ENCODE measurements at places on chromosomes 12 and 14.

GRCh38 chr12:130621696-130622298 lies 94.3 kb downstream of the RIMBP2 start:
- no peak for DNase-seq

- DNase-seq: peak; percentile 51
Observed at GRCh38 chr14:36988568-36988967, 183.8 kb downstream of the SLC25A21 start.

DNA sequence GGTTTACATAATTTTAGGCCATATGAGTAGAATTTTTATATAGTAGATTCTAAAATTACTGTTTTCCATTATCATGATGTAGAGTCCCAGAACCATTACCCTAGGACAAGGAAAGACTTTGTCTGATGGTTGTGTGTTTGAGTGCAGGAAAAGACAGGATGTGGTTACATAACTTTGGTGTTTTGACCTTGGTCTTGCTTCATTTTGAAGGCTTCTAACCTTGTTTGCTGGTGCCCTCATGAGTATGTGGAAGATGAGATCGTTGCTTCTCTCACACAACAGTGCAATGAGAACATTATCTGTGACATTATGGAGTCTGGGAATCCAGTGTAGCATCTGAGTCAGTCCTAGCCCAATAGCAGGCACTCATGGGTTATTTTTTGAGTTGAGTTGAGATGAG lies 106.2 kb downstream of the IGF1 start:
- DNase-seq: no peak

DNA sequence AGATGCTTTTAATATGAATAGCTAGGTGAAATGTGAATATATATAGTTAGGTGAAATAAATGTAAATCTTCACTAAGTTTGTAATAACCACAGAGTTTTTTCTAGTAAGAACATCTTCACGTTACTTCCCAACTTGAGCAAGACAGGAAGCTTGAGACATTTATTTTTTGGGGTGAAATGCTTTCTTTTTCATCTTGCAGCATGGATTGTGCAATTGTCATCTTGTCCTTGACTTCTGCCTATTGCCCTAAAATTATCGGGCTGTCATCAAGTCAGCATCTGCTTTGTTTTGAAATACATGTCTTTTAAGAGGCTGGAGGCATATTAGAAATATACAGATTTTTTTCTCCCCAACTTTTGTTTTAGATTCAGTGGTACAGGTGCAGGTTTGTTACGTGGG lies 433.9 kb downstream of the PCNX1 start:
- DNase-seq: no peak

DNA sequence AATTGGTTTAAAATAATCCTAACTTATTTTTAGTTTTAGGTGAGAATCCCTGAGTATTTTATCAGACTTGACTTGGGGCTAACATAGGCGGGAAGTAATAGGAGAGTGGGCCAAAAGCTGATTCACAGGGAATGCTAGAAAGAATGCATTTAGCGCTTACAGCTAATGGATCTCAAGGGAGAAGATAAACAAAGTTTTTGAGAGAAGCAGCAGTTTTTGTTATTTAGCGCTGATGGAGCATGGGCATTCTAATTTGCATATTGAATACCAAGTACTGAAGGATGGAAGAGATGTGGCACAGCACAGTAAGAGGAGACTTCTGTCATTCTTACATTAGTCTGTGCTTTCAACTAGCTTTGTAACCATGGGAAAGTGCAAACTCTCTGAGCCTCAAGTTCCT lies 436.0 kb upstream of the FBXO33 start:
- DNase-seq: no peak

DNA sequence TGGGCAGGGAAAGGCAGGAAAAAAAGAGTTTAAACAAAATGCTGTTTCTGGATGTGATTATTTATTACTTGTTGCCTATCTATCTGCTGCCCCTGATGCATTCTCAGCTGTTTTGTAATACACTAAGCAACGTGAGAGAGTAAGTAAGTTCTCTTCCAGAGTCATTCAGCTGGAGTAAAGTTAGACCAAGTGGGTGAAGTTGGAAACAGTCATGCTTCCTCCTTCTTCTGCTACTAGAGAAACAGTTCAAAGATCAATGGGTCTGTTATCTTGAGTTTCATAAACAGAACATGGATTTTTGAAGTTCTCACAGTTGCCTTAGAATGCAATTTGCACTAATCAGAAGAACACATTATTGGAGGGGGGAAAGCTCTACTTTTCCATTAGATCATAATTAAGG lies 279.3 kb downstream of the EGLN3 start:
- DNase-seq: no peak

DNA sequence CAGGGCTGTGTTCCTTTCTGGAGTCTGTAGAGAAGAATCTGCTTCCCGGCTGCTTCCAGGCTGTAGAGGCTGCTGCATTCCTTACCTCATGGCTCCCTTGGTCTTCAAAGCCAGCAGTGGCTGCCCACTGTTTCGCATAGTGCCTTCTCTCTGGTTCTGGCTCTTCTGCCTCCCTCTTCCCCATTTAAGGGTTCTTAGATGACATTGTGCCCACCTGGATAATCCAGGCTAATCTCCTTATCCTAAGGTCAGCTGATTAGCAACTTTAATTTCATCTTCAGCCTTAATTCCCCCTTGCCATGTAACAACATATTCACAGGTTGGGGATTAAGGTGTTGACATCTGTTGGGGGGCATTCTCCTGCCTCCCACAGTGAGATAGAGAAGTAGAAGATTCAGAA lies 208.6 kb upstream of the TMTC1 start:
- DNase-seq: no peak

- DNase-seq: no peak
Observed at GRCh38 chr12:130988751-130989150, 35.0 kb downstream of the ADGRD1 start.

DNA sequence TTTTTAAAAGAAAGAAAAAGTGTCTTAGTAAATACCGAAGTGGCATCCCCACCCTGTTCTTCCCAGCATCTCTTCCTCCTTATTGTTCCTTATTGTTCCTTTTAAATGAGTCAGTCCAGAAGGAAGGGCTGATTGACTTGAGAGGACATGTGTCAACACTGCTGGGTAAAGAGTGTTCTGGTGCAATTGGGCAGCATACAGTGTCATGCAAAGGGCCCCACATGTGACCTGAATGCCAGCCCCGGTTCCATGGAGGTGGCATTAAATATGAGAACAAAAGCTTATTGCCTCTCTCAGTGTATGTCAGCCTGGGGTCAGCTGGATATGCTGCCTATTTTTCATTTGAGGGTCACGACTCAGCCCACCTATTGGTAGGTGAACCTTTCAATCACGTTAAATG lies 58.9 kb upstream of the RIC8B start:
- no peak for DNase-seq

GRCh38 chr12:123948401-123948795 lies 24.2 kb downstream of the CCDC92 start:
- DNase-seq: no peak

DNA sequence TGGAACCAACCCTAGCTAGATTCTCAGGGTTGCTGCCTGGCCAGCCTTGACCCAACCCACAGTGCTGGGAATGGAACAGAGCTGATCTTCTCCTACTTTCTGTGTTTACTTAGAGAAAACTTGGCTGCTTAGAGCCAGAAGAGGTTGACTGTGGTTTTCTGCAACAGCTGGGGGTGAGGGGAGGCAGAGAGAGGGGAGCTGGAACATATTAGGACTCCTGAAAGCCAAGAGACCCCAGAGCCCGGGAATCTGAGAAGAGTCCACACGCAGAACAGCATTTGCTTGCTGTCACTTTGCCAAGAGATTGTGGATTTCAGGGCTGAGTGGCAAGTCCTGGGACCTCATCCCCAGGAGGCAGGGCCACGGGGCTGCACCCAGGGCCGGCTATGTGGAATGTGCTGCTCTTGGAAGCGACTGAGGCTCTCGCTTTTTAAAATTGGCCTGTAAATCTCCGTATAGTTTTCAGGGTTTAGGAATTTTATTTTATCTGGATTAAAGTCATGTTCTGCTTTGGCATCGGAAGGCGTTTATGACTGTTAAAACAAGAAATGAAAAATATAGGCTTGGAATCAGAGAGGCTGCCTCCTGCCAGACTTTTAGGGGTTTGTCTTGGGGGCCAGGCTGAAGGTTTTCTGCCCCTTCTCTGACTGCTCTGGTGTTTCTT lies 22.3 kb upstream of the MED13L start:
- DNase-seq: peak; percentile 66

DNA sequence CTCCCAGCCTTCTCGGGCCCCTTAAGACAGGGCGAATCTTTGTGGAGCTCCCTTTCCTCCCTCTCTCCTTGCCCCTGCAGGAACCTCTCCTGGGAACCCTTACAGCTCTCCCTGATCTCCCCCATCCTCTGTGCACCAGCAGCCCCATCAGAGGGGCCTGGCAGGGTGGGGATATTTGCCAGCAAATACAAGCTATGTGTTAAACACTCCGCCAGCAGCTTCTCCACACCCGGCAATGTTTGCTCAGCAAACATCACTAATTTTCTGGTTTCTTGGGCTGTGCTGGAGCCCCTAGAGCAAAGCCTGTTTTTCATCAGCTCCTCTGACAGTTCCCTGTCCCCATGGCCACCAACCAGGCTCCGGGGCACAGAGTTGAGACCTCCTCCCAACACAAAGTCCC lies 147.5 kb upstream of the LHX5 start:
- no peak for DNase-seq

GRCh38 chr12:114688256-114688845 lies 4.4 kb upstream of the TBX3 start:
- DNase-seq: no peak

- no peak for DNase-seq
Observed at GRCh38 chr14:51566831-51567582, 84.7 kb upstream of the FRMD6 start.

GRCh38 chr14:70183991-70184390 lies 4.8 kb downstream of the SLC8A3 start:
- DNase-seq: no peak

DNA sequence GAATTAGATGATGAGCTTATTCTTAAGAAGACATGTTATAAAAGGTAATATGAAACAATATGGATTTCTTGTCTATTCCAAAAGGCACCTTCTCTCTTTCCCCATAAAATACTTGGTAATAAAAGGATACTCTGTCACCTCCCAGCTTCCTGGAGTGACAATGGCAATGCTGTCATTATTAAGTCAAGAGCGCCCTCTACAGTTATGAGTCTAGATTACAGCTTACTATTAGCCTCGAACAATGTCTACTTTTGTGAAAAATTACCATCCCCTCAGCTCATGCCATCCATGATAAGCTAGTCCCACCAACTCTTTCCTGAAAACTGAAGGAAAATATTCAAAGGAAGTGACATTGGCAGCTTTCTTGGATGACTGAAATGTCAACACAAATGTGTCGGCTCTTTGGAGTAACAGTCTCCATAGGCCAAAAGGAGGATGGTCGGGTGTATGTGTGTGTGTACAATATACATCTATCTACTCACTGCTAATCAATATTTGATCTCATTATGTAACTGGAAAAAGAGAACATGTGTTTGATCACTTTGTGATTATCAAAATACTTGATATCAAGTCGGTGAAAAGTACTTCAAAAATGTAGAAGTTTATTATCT lies 48.7 kb upstream of the CDKN3 start:
- DNase-seq: peak; percentile 73
